ENCODE measurements at places on chromosomes 6 and 20.

GRCh38 chr6:52233975-52234823 lies 10.1 kb downstream of the IL17F start:
- peak; percentile 74 for DNase-seq

DNA sequence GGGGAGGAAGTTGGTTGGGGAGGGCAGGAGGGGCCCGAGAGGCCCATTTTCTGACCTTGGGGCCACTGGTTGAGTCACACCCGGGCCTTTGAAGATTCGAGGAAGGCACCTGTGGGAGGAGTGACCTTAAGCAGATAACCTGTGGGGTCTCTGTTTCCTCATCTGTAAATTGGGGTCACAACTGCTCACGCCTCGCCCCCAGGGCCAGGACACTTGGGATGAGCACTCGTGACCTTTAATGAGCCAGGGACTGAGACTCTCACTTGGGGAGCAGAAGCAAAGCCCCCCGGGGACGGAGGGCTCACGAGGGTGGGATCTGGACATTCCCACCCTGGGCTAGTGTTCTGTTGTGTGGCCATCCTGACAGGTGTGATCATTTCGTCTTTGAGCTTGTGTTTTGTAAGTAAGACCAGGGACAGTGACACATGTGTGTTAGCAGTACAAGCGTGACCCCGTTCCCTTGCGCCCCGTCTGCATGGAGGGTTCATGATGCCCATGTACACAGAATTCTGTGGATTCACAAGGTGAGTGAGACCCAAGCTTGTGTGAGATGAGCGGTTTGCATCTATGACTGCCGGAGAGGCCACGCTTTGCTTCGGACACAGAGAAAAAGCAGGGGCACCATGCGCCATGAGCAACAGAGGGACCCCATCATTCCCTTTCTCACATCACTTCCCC lies 79.3 kb upstream of the PMEPA1 start:
- DNase-seq: no peak

- peak; percentile 39 for DNase-seq
These were observed 807 bp downstream of the TBC1D20 start for GRCh38 chr20:461254-462198.

DNA sequence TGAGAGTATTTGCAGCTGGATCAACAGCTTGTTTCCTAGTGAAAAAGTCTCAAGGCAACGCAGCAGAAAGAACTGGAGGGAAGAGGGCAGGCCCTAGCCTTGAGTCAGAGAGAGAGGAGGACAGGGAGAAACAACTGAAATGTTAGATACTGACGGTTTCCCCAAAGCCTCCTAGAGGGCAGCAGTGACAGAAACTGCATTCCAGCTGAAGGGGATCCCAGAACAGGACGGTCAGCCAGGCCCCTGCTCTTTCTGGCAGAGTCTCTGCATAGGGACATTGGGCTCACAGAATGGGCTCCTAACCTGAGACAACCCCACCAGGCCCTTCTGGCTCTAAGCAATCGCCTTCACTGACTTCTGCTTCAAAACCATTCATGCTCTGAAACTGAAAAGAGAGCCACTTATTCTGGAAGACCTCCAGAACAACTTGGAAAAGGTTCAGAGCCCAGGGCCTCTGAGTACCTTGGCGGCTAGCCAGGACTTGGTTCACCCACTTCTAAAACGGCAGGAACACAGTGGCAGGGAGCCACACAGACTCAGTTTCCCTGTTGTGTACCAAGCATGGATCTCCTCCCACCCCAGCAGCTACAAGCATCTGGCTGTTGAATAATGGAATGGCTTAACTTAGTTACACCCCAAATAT lies 72.9 kb downstream of the PSMB1 start:
- DNase-seq: no peak

GRCh38 chr6:24207413-24207812 lies 81.4 kb downstream of the NRSN1 start:
- no peak for DNase-seq

GRCh38 chr6:109715616-109716015 lies 24.5 kb downstream of the FIG4 start:
- no peak for DNase-seq

DNA sequence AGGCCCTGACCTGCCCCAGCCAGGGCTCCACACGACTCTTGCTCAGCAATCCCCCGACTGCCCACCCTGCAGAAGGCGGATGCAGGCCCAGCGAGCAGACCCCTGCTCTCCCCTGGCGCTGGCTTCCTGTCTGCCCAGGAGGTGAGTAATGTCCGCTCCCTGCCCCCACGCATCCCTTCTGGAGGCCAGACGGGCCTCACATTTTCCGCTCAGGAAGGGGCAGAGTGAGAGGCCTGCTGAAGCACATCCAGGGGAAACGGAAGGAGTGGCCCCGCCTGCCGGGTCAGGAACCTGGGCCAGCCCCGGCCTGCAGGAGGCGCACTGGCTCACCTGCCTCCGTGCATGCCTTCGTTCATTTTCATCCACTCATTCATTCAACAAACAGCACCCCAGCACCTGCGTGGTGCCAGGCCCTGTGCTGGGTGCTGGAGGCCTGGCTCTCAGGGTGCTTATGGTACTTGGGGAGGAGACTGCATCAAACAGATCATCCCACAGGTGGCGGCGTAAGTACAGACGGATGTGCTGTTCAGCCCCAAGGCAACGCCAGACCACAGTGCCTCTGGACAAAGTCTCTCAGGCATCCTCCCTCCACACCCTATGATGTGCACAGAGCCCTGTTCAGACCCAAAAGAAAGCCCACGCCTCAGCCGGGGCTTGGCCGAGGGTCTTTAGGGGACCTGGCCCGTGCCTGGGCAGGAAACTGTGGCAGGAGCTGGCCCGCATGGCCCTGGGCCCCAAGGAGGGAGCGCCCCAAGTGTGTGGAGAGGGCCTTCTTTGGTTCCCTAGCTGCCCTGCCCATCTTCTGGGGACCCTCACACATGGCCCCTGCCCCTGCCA lies 112.1 kb downstream of the ASXL1 start:
- DNase-seq: peak; percentile 23

- no peak for DNase-seq
These were observed 81.4 kb downstream of the ANKS1A start for GRCh38 chr6:34970488-34970887.

GRCh38 chr6:11992086-11992485 lies 20.0 kb upstream of the HIVEP1 start:
- no peak for DNase-seq

GRCh38 chr6:29656798-29657197 lies at the start of gene MOG:
Gene MOG, plus strand, starts transcription at chr6:29657092. Its CDS starts 118 bp downstream, at chr6:29657210.
- DNase-seq: no peak

DNA sequence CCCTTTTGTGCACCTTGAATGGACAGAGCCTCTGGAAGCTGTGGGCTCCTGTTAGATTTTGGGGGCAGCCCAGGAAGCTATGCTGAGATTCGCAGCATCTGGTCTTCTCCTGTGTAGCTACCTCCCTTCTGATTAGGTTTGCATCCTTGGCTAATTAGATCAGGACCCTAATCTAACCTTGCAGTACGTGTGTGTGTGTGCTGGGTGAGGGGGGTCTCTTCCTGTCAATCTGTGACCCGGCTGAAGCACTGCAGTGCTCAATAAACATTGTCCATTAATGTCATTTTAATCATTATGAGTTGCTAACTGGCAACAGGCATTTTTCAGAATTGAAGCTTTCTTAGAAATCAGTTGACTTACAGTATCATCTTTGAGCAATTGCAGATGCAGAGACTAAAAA lies 229.1 kb upstream of the STXBP5 start:
- DNase-seq: no peak
